Stimulated activated CD8-positive, alpha-beta memory T cell treated with anti-CD3 and anti-CD28 coated beads, Interleukin-4, amount 100 ng/mL, for 4 hours (primary cell): ENCODE measurements at places on chromosomes 6 and 20.

DNA sequence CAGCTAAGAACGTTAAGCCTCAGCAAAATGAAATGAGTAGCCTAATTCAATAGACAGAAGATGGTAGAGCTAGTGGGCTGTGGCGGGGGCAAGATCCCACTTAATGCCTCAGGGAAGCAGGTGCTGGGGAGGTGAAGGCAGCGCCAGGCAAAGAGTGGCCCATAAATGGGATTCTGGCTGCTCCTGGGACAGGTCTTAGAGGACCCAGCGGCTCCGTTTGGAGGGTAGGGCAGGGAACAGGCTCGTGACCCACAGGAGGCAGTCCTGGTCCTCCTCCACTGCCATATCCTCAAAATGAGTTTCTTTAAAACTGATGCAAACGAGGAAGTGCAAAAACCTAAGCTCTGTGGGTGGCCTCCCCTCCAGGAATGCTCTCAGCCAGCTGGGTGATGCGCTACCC is 32.7 kb downstream of the SAYSD1 start:
- no peak for DNase-seq

DNA sequence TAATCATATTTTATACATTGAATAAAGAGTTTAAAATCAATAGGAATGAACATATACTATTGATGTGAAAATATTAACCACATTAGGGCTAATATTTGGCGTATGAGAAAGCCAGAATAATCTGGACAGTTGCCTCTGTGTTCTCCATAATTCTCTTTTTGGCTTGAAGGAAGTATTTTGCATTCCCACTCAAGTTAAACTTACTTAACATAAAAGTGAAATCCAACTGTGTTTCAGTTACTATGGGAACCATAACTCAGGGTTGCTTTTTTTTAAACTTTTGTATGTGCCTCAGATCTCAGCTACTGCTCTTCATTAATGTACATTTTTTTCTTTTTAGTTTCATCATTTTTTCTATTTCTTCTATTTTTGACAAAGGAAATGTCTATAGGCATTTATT is 479.8 kb downstream of the NKAIN2 start:
- DNase-seq: no peak

- DNase-seq: no peak
Observed at GRCh38 chr6:125859727-125860126, 69.0 kb downstream of the NCOA7 start.

GRCh38 chr6:36700831-36701230 is 3.2 kb downstream of the RAB44 start:
- no peak for DNase-seq

DNA sequence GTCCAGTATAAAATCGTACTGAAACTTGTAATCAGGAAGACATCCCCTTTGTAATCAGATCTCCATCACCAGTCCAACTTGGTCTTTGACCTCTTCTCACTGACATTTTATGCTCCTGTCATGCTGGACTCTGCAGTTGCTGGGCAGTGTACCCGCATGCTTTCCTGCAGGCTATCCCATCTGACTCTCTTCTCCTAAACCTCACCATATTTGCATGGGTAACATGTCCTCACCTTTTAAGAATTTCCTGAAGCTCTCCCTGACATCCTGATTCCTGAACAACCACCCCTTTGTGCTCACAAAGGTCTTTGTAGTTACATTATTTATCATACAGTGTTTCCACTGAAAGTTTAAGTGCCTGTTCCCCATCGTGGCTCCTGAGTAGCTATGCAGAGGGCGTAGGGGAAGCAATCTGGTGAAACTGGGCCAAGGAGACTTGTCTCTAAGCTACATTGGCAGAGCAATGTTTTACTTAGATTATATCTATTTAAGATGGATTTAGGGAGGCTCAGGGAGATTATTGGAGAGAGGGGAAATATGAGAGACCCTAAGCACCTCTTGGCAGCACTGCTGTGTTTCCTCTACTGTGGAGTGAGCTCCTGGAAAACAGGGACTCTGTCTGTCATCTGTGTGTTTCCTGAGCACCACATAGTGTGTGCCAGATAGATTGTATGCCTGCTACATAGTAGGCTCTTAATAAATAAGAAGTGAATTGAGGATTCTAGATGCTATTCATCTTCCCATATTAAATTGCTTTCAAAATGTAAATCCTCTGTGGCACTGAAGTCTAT is 124.0 kb downstream of the LAMA2 start:
- no peak for DNase-seq

- peak; percentile 43 for DNase-seq
Observed at GRCh38 chr6:142926494-142927270, 18.3 kb downstream of the HIVEP2 start.

DNA sequence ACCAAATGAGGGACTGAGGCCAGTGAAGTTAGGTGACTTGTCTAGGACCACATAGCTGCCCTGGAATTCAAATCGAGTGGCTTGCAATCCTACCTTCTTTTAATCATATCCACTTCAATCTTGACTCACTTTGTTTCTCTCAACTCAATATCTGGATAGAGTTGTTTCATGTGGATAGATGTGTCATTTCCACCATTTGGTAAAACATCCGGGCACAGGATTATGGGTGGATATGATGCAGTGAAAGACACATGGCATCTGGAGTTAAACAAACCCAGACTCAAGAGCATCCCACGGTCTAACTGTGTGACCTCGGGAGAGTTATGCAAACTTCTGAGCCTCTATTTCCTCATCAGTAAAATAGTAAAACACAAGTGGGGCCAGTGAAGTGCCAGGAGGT is 103.6 kb upstream of the CNKSR3 start:
- DNase-seq: no peak

- DNase-seq: no peak
Observed at GRCh38 chr6:156344491-156344890, 432.7 kb upstream of the ARID1B start.

DNA sequence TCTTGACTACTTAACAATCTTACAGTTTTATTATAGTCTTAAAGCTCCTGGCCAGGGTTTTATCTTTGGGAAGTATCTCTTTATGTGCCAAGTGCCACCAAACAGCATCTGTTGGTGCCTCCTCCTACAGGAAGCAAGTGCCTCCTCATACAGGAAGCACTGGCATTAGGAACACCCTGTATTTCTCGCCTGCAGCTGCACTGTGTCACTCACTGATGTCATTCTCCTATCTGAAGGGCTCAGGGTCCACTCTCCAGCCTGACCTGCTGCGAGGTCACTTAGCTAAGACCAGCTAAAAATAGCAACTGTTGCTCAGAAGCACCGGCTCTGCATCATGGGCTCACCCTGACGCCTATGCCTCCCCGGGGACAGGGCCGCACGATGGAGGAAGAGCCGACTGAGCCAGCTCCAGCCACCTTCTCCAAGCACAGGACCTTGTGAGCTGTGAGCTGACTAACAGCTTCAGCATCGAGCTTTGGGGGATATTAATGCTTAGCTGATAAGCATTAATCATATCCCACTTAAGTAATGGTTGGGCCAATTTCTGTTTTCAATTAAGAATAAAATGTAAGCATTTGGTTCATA is 66.3 kb upstream of the CD93 start:
- DNase-seq: no peak

GRCh38 chr20:19712721-19713260 is 45.3 kb upstream of the RIN2 start:
- no peak for DNase-seq

GRCh38 chr6:91376686-91377085 is 789.8 kb upstream of the MAP3K7 start:
- no peak for DNase-seq

GRCh38 chr6:49514571-49515484 is 15.1 kb downstream of the GLYATL3 start:
- DNase-seq: no peak

GRCh38 chr6:46931416-46931815 is 9.7 kb upstream of the ADGRF5 start:
- DNase-seq: no peak

DNA sequence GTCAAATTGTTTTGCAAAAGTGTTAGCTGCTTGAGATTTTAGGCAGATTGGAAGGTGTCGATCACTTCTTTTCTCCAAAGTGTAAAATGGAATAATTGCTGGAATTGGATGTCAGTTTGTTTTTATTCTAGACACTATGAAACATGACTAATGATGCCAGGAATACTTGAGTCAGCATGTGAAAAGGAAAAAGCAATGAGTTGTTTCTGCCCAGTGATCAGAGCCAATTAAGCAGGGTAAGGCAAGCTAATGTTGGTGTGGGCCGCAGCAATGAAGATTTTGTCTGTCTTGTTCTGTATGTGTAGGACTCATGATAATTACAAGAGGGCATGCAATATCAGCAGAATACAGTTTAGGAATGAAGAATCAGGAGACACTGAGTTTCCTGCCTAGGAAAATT is 110.3 kb downstream of the CARMIL1 start:
- no peak for DNase-seq

GRCh38 chr20:3031524-3032147 is 11.8 kb upstream of the GNRH2 start:
- DNase-seq: no peak

GRCh38 chr6:27795697-27796494 is 116.3 kb downstream of the OR2B2 start:
- no peak for DNase-seq

DNA sequence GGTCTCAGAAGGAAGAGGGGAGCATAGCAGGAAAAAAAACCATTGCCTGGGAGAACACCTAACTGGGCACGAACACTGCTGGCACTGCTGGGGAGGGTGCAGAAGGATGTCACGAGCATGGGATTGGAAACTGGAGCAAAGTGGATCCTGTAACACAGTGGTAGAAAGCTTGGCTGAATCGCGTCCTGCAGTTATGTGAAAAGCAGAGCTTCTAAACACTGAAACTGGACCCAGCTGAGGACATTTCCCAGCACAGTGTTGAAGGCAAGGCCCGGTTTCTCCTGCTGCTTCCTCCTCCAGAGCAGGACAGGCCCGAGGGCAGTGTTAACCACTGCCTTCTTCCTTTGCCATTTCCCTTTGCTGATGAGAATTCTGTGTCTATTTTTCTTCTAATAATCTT is 6.7 kb downstream of the APMAP start:
- DNase-seq: no peak

- no peak for DNase-seq
Observed at GRCh38 chr6:87789198-87789899, 87.3 kb upstream of the AKIRIN2 start.

- DNase-seq: no peak
Observed at GRCh38 chr6:45563844-45564243, 186.1 kb upstream of the SUPT3H start.

DNA sequence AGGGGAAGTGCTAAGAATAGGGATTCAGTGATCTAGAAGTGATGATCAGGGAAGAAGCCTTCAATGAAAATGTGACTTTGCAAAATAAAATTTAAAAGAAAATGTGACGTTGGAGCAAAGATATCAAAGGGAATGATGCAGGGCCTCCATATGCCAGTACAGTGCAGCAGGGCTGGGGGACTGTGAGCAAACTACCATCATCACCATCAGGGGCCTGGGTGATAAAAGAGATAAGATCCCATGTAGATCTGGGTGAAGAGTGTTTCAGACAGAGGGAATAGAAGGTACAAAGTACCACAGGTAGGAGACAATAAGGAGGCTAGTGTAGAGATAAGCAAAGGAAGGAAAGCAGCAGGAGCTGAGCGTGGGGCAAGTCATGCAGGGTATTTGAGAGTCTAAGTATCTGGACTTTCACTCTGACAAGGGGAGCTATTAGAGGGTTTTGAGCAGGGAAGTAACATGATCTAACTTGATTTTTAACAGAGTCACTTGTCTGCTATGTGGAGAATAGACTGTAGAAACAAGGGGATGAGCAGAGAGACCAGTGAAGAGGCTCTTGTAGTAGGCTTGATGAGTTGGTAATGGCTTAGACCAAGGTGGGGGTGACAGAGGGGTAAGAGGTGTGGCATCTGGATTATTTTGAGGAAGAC is 295.6 kb downstream of the ZFAND3 start:
- no peak for DNase-seq

- no peak for DNase-seq
Observed at GRCh38 chr20:63421913-63422312, 50.5 kb downstream of the KCNQ2 start.

GRCh38 chr20:24787621-24788020 is 161.4 kb upstream of the CST7 start:
- no peak for DNase-seq

DNA sequence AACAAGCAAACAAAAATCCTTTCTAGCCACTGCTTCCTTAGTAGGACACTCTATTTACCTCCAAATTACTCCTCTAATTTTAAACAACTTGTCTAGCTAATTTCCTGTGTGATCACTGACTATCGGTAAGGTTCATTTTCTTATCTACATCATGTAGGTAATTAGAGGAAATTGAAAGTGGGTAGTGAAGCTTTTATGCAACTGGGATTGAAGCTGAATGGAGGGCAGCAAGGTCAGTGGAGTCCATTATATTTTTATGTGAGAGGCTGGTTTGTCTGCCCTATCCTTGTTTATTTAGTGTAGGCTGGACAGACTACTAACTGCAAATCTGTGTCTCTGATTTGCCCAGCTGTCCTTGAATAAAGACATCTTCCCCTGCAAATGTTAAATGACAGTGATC is 88.5 kb upstream of the SIM1 start:
- no peak for DNase-seq

DNA sequence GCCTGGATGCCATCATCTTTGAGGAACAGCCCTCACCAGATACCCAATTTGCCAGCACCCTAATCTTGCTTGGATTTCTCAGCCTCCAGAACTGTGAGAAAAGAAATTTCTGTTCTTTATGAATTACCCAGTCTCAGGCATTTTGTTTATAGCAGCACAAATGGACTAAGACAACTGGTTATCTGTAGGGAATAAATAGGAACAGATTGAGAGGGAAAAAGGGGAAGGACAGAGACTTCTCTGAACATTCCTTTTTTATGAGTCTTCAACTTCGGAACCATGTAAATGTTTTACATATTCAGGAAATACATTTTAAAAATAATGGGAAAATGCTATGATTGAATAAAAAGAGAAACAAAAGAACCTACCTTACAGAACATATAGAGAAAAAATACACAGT is 20.9 kb downstream of the KCTD20 start:
- no peak for DNase-seq

DNA sequence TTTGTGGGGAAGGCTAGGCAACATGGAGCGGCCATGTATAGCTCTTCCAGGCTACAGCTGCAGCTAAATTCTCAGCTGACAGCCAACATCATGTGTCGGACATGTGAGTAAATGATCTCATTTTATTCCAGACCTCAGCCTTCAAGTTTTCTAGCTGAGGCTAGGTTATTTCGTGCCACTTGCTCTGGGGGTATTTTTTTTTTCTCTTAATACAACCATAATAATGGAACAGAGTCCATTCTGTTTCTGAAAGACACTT is 573.5 kb downstream of the CD109 start:
- DNase-seq: no peak

DNA sequence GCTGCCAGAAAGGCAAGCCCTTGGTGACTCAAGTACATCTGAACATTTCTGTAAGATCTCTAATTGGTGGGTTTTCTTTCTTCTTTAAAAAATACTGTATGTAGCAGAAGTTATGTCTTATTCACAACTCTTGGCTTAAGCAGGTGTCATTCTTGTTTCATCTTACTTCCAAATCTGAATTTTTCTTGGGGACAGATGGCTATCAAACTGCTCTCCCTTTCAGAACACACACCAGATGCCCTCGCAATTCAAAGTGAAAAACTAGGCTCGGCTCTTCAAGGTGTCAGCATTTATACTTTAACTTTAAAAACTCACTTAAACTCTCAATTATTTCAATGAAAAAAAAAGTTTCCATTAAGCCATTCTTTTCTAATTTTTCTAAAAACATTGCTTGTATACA is 49.7 kb downstream of the PAK5 start:
- no peak for DNase-seq
